ENCODE measurements at places on chromosomes 7 and 10.

DNA sequence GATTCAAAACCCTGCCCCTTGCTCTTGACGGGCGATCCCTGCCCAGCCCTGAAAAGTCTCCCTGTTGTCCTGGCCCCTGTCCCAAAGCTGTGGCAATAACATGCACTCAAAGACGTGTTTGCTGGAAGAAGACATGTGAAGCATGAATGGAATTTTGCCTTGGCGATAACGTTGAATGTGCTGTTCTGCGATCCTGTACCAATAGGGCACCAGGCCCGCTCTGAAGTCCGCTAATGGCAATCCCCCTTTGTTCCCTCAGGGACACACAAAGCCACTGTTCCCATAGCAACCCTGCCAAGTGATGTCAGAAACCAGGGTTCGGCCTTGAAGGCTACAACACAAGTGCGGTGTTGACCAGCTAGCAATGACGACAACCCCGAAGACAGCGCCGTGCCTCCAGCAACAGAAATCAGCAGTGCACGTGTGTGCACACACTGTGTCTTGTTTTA is 284.6 kb downstream of the KLF6 start:
- no peak for DNase-seq

GRCh38 chr7:95304990-95305389 is 19.3 kb downstream of the PON1 start:
- DNase-seq = no peak

- DNase-seq = no peak
These were observed 207.8 kb downstream of the TAX1BP1 start for GRCh38 chr7:27947586-27948278.

DNA sequence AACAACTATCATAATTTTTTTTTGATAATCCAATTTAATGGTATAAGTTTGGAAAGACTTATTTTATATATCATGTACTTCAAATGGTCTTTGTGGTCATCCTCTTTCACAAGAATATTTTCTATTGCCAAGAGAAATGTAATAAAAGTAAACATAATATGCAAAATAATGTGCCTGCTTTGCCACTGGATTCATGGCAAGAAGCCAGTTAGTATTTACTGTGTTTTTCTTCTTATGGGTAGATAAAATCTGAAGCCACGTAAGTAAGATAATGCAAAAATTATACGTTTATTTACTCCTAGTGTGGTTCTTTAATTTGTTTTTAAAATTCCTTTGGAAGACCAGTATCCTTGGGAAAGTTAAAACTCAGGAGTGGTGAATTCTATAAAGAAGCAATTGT is 258.5 kb downstream of the ARL4A start:
- no peak for DNase-seq

DNA sequence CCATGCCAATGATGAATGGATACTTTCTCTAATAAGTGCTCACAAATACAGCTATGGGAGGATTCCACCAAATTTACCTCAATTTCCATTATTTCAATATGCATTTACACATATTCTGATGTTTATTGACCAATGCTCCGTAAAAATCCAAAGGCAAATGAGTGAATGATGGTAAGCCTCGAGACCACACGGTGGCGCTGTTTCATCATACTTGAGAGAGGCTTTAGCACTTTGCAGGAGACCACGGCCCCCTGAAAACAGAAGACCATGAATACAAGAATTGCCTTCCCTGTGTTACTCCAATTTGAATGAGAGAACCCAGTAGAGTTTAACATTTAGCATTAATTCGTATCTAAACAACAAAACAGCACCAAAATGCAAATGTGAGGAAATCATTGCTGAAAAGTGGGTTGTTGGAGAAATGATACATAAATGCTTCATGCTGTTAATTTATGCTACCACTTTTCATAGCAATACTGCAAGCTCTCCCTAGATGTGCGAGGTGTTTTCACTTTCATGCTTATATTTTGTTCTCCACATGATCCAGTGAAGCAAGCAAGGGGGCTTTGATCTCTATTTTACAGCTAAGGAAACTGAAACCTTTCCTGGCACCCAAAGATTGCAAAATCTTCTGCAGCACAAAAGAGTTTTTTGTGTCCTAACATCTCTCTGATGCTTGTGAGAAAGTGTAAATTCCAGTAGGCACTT is 35.4 kb downstream of the TRIL start:
- peak; percentile 53 for DNase-seq

DNA sequence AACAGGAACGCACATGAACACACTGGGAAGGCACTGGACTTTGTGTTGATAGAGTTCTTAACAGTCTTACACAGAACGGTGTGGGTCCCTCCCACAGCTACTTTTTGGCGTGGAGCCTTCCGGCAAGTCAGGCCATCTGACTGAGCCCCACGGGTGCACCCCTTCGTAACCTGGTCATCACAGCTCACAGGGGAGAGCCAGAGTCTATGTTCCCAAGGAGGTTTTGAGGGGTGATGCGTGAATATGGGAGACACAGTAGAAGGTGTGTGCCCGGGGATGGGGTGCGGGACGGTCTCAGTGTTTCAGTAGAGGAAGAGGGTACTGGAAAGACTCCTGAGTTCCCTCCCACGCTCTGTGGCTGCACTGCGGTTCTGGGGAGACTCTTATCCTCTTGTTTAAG is 291.7 kb downstream of the DNAJB6 start:
- no peak for DNase-seq

DNA sequence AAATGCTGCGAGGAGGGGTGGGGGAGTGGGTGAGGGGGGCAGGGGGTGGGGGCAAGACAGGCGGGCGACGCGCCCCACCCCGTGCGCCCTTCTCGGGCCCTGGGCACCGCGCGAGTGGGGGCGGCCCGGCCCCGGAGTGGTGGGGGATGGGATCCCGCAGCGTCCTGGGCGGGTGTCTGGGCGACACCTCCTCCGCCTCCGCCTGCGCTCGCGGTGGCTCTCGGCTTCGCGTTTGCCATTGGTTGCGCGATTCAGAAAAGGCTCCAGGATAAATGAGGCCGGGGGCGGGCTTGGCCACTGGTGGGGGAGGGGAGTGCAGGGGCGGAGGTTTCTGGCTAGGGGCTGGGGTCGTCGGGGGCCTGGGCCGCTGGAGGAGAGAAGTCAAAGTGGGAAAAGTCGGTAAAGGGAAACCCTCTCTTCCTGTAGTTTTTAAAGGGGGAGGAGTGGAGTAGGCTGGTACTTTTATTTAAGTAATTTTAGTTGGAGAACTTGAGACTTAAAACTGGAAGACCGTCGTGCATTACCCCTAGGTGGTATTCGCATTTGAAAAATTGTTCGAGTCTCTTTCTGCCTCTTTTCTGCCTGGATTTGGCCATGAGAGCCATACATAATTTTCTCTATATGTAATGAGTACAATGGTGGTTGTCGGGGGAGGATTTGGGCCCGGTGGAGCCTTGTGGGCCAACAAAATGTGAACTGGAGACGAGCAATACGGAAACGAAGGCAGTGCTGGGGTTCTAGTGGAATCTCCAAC is 992 bp upstream of the IGF2BP3 start:
- DNase-seq = no peak

DNA sequence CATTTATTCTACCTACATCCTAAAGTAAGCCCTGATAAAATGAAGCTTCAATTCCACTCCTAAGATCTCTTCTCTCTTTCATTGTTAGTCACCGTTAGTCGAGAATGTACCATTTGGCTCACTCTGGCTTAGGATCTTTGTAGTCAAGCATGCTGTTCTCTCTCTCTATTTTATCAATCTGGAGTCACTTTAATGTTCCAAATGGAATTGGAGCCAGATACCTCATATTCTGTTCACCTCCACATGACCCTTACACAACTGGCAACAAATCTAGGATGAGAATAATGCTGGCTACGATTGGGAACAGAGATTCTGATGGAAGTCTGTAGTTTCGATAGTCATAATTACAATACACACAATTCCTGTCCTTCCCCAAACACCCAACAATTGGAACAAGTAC is 213.7 kb downstream of the TWIST1 start:
- DNase-seq = no peak

DNA sequence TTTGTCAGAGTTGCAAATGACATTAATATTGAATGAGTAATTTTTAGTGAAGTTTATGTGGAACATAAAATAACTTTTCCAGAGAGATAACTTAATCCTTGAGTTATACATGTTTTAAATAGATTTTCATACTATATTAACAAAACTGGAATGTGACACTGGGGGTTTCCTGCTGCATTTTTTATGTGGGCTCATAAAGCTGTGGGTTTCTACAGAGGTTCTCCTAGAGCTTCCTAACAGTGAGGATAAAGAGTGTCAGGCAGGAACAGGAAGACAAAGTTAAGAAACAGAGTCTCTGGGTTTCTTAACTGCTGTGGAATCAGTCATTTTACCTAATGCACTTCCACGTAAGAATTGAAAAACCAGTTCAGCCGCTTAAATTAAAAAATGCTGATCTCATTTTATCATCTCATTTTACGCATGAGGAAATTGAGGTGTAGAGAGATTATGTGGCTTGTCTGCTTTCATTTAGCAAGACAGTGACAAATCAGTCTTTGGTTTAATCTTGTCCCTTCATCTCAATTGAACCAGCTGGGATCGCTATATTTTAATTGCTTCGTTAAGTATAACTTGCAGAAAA is 5.0 kb downstream of the CD36 start:
- DNase-seq = no peak

- no peak for DNase-seq
These were observed 46.6 kb downstream of the AGMO start for GRCh38 chr7:15515252-15515651.

GRCh38 chr10:85786401-85786899 is 580.1 kb downstream of the GRID1 start:
- no peak for DNase-seq

- DNase-seq = no peak
These were observed 57.0 kb downstream of the ICA1 start for GRCh38 chr7:8205031-8205387.

GRCh38 chr10:688312-689120 is 952 bp downstream of the DIP2C start:
- DNase-seq = no peak

DNA sequence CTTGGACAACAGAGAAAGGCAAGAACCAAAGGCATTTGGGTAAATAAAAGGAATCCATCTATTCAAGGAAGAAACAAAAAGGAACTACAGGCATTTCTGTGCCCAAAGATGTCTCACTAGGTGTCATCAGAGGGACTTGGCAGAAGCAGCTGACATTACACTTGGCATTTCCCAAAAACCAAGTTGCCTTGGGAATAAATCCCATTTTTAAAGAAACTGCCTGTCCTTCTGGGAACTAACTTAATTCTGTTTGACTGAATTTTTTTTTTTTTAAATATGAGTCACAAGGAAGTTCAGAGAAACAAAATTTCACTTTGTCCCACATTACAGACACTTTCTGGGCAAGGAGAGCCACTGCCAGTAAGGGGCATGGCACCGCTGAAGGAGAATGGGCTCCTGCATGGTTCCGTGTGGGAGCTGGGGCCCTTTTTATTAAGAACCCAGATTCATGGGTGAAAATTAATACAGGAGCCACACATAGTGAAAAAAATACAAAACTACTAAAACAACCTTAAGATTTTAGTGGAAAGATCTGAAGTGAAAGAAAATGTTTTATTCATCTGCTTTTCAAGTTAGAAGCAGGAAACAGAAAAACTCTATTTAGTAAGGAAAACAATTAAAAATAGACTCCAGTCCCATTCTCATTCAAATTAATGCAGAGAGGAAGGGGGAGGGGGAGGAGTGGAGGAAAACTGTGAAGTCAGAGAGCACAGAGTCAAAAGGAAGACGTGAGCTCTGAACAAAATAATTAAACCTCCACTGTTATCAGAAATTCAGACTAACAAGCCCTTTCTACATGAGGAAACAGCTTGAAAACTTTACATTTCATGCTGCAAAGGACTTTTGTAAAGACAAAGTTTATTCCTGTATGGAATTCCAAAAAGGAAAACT is 118.4 kb upstream of the PDLIM1 start:
- DNase-seq = no peak

- DNase-seq = no peak
These were observed 65.5 kb downstream of the PYROXD2 start for GRCh38 chr10:98349508-98349922.

GRCh38 chr10:110349386-110349785 is 44.7 kb upstream of the SMNDC1 start:
- DNase-seq = no peak

DNA sequence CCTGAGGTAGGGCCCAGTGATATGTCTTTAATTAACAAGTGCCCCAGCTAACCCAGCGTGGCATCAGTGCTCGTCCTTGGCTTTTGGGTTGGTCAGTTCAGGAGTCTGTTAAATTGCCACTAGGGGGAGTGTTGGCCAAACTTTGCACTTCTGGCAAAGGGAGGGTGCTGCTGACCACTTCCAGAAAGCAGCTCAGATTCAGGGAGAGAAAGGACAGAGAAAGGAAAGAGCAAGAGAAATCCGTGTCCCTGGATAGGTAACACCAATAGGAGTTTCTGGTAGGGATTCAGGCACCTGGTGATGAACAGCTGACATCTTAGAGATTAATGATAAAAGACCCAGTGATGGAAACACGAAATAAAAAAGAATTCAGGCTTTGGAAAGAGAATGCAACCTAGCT is 243.1 kb upstream of the AOAH start:
- DNase-seq = no peak

- no peak for DNase-seq
These were observed 101.4 kb downstream of the ZNF365 start for GRCh38 chr10:62475551-62475950.

DNA sequence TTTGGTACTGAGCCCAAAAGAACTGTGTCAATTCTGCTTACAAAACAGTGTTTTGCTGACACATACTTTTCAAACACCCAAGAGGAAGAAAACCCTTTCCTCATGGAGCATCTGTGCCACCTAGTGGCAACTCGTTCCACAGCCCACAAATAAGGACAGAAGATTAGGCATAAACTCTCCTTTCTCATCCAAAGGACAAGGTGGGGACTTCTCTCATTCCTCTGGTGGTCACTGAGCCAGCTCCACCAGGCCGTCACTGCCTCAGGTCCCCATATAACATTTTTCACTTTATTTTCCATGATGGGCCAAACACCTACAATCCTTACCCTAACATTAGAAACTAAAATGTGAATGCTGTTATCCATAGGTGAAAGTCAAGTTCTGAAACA is 76.9 kb downstream of the RNF216 start:
- DNase-seq = peak; percentile 58

DNA sequence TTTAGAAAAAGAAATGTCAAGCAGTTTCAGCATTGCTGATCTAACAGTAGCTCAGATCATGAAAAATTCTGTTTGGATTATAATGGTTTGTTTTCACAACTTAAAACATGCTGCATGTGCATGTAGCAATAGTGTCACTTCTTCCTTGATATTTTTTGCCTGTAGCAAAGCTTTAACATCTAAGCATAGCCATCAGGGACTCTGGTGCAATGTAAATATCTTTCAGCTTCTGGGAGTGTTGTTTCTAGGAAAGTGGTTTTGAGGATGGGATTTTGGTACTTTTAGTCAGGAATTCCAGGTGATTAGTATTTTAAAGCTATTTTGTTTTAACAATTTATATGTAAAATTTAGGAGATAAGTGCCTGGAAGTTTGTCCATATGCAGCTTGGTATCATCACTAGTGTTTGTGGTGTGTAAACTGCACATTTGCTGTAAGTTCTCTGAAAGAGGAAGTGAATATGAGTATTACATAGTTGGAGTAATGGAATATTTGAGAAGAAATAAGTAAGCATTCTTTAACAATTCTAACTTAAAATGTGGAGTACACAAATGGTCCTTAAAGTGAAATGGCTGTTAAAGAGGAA is 1.9 kb downstream of the RSBN1L start:
- no peak for DNase-seq
